RCC 7860 (cell line): ENCODE measurements at places on chromosomes 3 and 15.
A peak's percentile ranks its signal among the peaks of the same experiment; 100 is the strongest.

DNA sequence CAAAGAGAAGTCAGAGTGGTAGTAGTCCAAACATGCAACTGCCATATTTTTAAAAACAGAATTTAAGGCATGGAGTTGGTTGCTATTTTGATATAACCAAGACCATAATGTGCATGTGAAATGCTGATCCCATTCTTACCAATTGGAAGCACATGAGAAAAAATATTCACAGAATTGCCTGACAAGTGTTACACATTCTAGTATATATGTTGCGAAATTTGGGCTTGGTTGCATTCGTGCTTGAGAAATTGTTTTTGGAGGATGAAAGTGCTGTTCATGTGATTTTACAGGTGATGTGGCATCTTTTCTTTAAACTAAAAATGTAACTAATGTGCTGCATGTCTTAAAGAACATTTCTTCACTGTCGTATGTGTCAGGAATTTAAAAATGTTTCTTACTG, 199.7 kb downstream of the CHL1 start:
- DNase-seq, result no peak

- DNase-seq, result no peak
Measured at GRCh38 chr3:69698728-69699127, 40.5 kb upstream of the MITF start.

- DNase-seq, result no peak
Measured at GRCh38 chr15:80982205-80982604, 7.4 kb downstream of the MESD start.

GRCh38 chr3:38325256-38325655, 21.3 kb upstream of the XYLB start:
- DNase-seq, result no peak

DNA sequence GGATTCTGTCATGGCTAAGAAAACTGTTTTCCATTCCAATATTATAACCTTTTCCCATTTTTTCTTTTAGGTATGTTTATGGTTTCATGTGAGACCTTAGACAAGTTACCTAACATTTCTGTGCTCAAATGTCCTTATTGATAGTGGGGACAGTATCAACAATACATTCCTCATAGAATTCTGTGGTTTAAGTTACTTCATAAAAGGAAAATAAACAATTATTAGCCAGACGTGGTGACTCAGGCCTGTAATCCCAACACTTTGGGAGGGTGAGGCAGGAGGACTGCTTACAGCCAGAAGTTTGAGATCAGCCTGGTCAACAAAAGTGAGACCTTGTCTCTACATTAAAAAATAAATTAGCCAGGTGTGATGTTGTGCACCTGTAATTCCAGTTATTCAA, 436.8 kb upstream of the CNTN4 start:
- DNase-seq, result no peak

GRCh38 chr3:45272032-45272810, 46.1 kb upstream of the TMEM158 start:
- DNase-seq, result no peak

DNA sequence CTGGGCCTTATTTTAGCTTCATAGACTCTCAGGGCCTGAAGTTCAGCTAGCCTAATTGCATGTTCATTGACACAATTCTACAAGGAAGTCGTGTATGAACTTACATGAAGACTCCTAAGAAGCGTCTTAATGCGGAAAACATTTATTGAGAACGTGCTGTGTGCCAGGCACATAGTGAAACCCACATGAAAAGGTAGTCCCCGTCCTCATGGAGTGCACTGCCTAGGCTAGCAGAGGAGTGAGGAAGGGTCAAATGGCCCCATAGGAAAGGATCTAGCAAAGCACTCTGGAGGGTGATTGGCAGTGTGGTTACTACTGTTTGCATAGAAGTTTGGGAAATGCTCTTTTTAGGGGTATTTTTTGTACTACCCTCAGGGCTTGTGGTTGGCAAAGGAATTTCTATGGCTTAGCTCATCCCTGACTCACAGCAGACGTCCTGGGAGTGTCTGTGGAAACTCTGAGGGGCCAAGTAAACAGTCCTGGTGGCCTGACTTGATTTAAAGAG, 854 bp upstream of the NPTN start:
- DNase-seq, result peak; percentile 89

GRCh38 chr15:101029971-101030661, 111.0 kb downstream of the LRRK1 start:
- no peak for DNase-seq

DNA sequence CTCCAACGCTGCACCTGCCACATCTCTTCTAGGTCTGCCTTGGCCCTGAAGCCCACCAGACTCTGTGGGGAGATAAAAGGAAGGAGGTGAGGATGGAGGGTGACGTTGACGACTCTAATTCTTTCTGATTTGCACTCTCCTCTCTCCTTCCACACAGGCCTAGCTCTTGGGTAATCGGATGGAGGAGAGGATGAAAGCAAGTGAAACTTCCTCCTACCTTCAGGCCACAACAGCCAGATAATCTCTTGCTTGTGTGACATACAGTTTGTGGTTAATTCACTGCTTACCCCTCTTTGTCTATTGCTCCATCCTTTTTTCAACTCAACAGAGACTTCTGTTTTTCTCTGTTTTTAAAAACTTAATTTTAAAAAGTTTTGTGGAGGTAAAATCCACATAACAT, 208.1 kb downstream of the SV2B start:
- DNase-seq, result no peak

- no peak for DNase-seq
Measured at GRCh38 chr3:175356899-175357324, 497.8 kb downstream of the NAALADL2 start.

DNA sequence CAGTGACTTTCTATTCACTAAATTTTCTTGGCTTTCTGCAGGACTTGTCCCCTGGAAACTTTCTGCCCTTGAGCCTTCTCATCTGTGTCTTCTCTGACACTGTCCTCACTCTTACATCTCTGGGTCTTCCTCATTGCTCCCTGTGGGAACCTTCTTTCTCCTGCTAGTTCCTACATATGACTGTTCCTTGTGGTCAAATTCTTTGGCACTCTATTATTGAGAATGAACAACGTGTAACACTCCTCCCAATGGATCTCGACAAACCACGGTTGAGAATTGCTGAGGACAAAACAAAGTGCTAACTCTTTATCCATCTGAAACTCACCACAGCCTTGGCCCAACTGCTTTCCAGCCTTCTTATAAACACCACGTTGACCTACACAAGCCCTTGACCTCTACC, 3.5 kb upstream of the FAM81A start:
- no peak for DNase-seq

GRCh38 chr3:127908202-127908601, 6.8 kb upstream of the KBTBD12 start:
- no peak for DNase-seq

GRCh38 chr3:125109536-125109925, 53.7 kb upstream of the HEG1 start:
- DNase-seq, result no peak
